NAMALWA (cell line): ENCODE measurements at places on chromosomes 11 and 22.
A peak's percentile ranks its signal among the peaks of the same experiment; 100 is the strongest.

DNA sequence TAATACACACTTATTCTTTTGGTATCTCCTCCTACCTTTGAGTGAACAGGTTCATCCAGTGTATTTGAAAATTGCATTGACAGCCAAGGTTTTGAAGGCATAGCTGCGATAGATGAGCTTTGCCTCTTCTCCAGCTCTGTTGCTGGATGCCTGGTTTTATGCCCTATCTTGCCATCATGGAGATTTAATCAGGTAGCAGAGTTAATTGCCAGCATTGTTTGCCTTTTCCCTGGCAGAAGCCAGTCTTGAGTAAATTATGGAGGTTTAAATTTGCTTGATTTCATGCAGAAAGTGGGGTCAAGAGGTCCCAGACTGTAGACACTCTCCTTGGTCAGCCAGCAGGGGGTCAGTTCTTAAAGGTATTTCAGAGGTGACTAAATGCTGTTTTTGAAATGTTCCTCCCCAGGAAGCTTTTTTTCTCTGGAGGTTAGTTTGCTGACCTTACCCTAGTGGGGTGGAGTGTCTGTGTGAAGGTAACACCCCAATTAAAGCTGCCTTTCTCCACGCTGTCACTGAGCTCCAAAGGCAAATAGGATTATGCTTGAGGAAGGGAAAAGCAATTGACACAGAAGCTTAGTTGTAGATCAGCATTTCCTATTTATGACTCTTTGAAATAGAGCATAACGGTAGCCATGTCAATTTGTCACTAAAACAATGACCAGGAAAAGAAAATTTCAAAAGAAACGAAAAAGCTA is 96.0 kb downstream of the EXT2 start:
- no peak for DNase-seq

DNA sequence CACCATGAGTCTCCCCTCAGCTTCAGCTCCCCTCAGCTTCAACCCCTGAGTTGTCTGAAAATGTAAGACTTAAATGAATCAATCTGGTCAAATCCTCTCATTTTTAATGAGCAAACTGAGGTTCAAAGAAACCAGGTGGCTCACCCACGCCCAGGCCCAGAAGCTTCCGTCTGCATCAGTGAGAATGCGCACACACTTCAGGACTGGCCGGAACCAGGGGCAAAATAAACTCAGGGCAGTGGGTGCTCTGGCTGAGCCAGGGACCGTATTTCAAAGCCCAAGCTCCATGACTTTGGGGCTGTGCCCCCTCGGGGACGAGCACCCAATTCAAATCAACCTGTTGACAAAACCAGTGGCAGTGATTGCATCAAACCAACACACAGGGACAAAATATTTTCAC is 3.1 kb downstream of the SULT4A1 start:
- no peak for DNase-seq

DNA sequence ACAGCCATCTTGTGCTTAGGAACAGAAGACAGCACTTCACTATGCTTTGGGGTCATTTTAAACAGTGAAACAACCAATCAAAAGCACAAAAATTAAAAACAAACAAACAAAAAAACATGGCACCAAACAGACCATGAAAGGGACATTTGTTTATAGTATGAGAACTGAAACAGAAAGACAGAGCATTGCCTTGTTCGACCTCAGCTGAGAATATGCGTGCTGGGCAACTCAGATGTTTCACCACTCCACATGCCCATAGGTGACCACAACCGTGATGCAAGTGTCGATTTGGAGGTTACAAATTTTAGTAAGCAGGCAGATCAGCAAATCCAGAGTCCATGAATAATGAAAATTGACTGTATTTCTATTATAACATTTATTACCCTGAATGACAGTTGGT is 30.0 kb downstream of the NNMT start:
- DNase-seq: no peak

DNA sequence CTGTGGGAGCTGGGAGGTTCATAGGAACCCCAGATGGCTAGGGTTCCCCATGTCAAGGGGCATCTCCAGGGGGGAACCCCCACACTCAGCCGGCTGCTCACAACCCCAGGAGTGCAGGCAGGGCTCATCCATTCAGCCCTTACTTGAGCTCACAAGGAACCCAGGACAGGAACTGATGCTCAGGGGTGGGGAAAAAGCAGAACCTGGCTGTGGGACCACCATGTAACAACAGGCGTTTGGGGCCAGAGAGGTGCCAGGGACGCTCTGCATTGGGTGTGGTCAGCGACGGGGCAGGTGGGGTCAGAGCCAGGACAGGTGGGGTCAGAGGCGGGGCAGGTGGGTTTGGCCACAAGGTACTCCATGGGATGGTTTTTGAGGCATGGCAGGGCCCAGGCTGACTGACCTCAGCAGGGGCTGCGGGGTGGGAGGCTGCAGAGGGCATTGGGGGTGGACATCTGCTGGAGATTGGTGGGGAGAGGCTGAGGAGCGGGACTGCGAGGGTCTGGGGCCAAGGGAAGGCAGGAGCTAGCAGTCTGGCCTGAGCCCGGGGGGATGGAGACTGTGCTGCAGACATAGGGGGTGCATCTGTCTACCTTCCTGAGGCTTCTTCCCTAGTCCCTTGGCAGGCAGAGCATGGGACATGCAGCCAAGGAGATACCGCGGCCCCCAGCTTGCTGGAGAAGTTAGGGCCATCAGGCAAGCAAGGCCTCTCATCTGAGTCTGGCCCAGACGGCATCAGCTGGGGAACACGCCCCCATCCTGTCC is 34.0 kb upstream of the CARS1 start:
- no peak for DNase-seq

GRCh38 chr11:19615341-19616183 is 97.1 kb upstream of the NAV2 start:
- no peak for DNase-seq

DNA sequence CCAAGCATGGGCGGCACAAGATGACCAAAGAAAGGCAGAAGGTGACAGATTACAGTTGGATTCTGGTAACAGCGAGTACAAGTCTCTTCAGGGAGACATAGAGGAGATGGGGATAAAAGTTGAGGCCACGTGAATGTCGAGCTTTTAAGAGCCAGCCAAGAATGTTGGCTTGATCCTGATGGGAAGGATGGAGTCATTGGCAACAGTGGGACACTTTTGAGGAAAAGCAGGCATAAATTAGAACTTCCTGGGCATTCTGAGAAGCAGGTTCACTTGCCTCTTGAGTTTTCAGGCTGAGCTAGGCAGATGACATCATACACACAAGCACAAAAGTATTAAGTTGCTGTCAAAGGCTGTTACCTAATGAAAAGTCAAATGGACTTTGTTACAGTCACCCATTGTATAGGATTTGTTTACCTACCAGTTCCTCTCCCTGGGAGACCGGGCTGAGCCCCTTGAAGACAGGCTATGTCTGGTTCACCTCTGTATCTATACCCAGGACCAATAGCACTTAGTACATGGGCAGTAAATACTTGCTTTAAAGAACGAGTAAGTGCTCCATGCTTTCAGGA is 41.1 kb downstream of the TNRC6B start:
- no peak for DNase-seq

DNA sequence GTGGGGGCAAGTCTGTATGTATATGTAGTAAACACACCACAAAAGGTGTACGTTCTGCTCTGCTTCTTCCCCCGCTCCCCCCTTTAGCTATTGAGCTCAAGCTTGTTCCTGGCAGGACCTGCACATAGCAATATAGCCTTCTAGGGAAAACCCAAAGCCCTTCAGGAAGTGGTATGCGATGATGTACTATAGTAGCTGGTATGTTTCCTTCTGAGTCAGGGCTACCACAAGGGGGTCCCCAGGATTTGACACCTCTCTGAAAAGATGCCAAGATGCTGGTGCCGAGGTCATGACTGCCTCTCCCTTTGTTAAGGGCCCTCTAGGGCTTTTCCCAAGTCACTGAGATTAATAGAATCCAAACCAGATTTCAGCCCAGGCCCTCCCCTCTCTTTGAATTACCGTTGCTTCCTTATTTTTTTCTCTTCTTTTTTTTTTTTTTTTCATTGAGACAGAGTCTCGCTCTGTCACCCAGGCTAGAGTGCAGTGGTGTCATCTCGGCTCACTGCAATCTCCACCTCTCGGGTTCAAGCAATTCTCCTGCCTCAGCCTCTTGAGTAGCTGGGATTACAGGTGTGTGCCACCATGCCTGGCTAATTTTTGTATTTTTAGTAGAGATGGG is 268.4 kb downstream of the ETS1 start:
- DNase-seq: no peak

DNA sequence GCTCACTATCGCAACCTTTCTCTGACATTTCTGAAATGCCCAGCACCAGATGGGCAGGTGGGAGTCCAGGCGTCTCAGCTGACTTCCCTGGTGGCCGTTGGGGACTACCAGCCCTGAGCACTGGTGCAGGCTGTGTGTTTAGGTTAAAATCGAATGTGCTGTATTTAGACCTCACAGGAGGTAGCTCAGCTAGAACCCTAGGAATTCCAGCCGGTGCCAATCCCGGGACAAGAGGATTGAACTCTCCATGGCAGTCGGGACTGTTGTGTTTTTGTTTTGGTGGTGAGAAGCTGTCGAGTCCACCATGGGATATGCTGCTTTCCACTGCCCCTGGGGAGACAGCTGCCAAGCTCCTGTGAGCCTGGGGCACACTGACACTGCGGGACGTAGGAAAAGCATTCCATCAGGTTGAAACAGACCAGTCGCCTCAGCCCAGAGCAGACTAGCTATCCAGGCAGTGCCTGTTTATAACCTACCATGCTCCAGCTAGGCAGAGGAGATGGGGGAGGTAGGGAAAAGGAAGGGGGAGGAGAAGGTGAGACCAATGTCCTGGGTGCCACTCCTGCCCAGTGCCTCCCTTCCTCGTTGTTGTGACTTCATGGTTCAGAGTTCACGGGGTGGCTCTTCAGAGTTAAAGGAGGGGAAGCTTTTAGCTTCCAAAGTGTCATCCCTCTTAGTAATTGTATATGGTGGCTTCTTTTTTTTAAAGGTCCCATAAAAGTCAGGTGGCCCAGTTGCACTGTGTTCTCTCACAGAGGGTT is 53.0 kb downstream of the MICAL2 start:
- no peak for DNase-seq

- DNase-seq: no peak
These were observed 84.3 kb upstream of the SHISAL1 start for GRCh38 chr22:44396727-44397722.

DNA sequence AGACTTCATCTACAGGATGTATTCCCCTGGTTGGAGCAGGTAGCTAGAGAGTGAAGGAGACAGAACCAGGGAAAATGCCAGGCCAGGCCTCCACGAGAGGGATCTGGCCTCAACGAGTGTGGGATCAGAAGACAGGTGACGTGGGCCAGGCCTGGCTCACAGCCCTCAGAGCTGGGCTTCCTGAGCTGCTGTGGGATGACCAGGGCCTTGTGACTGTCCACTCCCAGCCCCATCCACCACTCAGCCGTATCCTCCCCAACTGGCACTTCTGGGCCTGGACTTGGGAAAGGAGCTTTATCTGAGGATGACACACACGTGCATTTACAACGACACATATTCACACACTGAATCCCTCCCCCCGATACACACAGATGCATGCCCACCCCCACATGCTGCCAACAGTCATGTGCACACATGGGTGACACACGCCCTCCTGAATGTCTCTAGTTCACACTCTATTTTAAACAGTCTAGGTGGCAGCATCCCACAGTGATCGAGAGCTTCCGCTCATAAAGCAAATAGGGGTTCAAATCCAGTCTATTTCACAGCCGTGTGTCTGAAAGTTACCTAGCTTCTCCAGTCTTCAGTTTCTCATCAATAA is 93.1 kb downstream of the TP53I11 start:
- no peak for DNase-seq

DNA sequence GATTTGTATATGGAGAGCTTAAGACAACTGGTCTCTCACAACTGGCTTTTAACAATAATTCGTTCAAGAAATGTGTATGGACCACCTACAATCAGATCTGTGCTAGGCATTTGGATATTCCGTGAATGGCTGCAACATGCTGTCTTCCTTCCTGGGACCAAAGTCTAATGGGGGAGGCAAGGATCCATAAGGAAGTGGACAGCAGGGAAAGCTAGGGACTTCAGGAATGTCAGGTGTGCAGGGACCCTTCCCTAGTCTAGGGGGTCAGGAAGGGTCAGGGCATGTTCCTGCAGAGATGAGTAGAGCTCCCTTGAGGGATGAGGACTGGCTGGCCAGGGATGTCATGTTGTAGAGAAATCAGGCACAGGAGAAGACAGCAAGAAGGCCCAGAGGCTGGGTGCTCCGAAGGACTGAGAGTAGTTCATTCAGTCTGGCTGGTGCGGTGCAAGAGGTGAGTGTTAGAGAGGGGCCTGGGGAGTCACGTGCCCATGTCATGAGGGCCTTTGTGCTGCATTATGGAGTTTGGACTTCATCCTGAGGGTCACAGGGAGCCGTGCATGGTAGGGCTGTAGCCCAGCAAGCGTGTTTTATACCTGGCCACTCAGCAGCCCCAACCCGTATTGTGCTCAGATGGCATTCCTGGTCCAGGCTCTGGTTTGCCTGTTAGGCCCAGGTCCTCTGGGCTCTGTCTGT is 8.5 kb upstream of the NECTIN1 start:
- no peak for DNase-seq

- DNase-seq: no peak
These were observed 845 bp downstream of the MPPED2 start for GRCh38 chr11:30585125-30585891.

GRCh38 chr22:47341464-47341863 is 579.0 kb downstream of the TBC1D22A start:
- DNase-seq: no peak

- no peak for DNase-seq
These were observed 63.2 kb downstream of the OTOG start for GRCh38 chr11:17610085-17610894.

GRCh38 chr11:10042699-10043098 is 251.3 kb downstream of the SBF2 start:
- DNase-seq: peak; percentile 7

- no peak for DNase-seq
These were observed 77.9 kb downstream of the CWC15 start for GRCh38 chr11:94895451-94895850.

- DNase-seq: no peak
These were observed 1.2 kb downstream of the FOLR2 start for GRCh38 chr11:72217841-72218240.

DNA sequence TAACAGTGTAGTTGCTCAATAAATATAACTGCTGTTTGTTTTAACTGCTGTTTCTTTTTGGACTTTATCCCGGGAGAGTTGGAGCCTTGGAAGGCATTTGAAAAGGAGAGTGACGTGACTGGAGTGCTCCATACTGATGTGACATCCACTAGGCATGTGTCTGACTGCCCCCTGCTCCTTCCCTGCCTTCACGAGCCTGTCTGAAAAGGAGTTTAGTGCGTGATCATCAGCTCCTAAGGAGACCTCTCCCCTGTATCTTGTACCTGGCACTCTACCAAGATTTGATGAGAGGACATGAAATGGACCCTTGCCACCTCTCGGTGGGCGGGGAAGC is 22.9 kb downstream of the ZBTB16 start:
- no peak for DNase-seq
